T-helper 2 cell treated with Interferon-gamma antibody and Interleukin-4, amounts not matched to agents 5 μg/mL and 100 μg/mL, for 36 hours (primary cell): ENCODE measurements at places on chromosomes 5 and 9.

DNA sequence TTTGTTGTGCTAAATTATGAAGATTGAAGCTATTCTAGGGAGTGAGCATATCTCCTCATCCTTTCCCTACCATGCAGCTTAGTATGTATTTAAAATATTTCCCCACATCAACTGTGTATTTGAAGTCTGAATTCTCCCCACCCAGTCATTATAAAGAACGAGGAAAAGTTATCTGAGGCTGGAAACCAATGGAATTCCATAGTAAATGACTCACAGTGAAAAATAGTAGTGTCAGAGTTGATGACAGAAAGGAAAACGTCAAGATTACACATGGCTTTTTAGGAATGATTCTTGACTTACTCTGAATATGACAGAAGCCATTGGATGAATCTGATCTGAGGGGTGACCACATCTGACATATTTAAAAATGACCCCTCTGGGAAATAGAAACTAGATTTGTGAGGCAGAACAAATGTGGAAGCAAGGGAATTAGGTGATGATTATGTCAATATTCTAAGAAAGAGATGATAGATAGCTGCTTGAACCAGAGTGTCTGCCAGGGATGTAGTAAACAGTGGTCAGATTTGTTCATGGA lies 1768.9 kb upstream of the CDH9 start:
- DNase-seq = no peak

DNA sequence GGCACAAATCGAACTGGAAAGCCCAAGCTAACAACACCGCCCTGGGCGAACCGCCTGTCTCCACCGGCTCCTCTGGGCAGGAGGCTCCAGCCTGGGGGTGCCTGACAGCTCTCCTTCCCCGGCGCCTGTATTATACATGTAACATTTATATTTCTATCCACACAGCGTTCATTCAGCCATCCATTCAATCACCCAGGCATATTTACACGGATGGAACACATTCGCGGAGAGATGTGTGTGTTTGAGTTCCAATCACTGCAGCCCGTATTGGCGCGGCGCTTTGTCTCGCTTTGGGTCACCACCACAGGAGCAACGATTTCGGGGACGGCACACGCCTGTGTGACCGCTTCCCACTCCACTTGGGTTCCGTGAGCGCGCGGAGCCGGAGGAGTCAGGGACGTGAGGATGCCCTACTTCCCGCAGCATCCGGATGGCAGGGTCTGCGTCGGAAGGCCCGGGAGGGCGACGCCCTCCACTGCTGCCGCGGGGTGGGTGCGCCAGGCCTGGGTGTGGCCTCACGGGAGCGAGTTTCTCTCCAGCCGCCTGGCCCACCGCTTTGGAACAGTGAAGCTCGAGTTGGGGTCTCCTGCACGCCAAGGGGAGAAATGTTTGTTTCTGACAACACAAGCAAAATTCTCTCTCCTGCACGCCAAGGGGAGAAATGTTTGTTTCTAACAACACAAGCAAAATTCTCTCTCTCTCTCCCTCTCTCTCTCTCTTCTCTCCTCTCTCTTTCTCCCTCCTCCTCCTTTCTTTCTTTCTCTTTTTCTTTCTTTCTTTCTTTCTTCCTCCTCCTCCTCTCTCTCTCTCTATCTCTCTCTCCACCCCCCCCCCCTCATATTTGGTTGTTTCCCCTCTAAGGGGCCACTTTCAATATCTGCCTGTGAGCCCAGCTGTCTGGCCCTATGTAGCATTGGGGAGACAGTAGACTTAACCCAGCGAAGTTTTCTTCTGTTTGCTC lies 1.1 kb upstream of the SV2C start:
- DNase-seq = no peak

GRCh38 chr9:23769307-23769935 lies 56.6 kb downstream of the ELAVL2 start:
- DNase-seq = no peak

DNA sequence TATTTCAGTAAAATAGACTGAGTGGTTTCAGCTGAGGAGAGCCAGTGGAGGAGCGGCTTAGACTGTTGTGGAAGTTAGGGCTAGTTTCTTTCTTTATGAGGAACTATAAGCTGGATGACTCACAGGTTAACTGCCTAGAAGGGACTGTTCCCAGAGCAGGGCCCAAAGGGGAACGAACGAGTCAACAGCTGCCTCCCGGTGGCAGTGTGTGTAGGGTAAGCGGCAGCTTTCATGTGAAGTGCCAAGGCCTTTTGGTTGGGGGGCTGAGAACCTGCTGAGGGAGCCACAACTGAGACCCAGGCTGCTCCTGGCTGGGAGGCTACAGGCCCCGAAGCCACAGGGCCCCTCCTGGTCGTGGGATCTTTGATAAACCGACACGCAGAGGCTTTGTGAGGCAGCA lies 7.0 kb downstream of the SQSTM1 start:
- peak; percentile 56 for DNase-seq

DNA sequence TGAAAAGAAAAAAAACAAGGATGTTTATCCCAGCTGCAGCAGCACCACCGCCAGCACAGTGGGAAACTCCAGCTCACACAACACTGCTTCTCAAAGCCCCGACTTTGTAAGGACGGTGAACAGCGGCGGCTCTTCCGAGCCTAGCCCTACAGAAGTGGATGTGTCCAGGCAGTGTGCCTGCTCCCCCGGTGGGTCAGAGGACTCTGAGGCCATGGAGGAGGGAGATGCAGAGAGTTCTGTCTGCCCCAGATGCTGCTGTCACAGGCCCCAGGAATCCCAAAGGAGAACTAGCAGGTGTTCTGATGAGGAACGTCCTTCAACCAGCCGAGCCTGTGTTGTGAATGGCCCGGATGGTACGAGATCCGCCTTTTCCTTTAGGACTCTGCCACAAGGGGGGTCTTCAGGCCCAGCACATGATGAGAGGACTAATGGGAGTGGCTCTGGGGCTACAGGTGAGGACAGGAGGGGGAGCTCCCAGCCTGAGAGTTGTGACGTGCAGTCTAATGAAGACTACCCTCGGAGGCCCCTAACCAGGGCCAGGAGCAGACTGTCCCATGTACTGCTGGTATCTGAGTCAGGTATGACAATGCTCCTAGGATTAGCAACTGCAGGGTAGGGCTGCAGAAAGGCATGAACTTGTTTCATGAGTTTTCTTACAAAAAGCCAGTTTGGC lies 43.7 kb downstream of the FBXO38 start:
- DNase-seq = no peak

DNA sequence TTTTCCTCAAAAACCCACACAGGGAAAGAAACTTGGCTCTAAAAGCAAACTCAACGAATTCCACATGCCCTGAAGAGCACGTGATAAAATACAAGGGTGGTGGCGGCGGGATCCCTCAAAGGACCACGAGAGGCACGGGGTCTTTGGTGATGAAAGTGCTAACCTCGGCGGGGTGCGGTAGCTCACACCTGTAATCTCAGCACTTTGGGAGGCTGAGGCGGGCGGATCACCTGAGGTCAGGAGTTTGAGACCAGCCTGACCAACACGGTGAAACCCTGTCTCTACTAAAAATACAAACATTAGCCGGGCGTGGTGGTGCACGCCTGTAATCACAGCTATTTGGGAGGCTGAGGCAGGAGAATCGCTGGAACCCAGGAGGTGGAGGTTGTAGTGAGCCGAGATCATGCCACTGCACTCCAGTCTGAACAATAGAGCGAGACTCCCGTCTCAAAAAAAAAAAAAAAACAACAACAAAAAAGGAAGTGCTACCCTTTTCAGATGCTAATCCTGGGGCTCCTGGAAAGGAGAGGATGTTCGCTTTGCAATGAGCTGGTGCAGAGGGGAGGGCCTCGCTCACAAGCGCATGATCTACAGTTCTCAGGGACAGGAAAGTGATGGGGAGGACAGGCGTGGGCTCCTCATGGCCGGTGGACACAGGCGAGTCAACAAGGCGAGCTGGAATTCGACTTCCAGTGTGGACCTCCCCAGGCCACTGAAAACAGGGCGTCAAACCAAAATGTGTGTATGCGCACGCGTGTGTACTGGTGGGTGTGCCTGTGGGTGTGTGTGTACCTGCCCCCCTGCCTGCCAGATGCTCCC lies 54.1 kb downstream of the USP20 start:
- DNase-seq = peak; percentile 42

DNA sequence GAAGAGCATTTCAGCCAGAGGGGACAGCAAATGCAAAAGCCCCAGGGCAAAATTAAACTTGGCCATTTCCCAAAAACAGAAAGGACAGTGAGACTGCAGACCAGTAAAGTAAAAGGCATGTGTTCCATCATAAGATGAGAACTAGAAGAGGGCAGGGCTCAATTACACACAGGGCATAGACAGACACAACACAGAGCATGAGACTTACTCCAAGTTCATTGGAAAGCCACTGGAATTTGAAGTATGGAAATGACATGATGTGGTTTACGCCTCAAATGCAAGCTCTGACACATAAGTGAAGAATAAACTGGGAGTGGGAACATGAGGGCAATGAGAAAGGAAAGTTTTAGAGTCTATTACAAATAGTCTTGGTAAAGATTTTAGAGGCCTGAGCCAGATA lies 446.6 kb upstream of the GRIA1 start:
- DNase-seq = no peak

- DNase-seq = no peak
Observed at GRCh38 chr5:158958021-158958994, 141.4 kb downstream of the EBF1 start.

DNA sequence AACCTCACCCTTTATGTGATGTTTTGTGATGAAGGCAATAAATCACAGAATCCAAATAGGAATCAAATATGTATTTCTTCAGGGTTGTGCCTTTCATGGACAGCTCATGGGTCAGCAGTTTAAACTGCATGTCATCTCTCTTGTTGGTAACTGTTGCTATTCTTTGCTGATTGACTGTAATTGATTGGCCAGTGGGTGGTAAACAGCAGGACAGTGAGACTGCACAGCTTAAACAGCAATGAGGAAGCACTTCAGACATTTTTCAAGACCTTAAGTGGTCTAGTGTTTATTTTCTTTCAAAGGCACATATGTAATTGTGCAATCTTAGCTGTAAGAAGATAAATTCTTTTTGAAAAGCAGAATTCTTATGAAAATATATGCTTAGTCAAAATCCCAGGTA lies 260.5 kb downstream of the COX7C start:
- no peak for DNase-seq

DNA sequence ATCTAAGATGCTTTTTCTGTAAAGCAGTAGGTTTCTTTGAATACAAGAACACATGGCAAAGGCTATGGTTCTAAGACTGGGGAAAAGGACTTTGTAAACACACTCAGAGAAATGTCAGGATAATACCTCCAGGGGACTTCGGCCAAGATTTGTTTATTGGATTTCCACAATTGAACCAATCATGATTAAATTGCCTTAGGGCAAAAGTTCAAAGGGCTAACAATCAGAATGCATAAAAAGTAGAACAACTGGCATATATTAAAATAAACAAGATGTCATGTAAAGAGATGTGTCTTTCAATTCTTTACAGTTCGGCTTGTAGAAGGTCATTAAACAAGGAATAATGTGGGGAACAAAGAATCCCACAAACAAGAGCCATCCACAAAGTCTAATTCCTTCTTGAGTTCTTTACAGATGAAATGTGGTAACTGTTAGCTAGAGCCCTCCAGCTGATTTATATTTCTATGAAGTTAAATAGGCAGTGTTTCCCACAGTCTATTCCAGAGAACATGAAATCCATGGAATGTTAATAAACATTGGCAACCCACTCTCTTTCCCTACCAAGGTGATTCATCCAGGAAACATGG lies 565.5 kb downstream of the ZNF608 start:
- DNase-seq = no peak

GRCh38 chr9:121558473-121558872 lies 58.8 kb upstream of the GGTA1 start:
- no peak for DNase-seq

DNA sequence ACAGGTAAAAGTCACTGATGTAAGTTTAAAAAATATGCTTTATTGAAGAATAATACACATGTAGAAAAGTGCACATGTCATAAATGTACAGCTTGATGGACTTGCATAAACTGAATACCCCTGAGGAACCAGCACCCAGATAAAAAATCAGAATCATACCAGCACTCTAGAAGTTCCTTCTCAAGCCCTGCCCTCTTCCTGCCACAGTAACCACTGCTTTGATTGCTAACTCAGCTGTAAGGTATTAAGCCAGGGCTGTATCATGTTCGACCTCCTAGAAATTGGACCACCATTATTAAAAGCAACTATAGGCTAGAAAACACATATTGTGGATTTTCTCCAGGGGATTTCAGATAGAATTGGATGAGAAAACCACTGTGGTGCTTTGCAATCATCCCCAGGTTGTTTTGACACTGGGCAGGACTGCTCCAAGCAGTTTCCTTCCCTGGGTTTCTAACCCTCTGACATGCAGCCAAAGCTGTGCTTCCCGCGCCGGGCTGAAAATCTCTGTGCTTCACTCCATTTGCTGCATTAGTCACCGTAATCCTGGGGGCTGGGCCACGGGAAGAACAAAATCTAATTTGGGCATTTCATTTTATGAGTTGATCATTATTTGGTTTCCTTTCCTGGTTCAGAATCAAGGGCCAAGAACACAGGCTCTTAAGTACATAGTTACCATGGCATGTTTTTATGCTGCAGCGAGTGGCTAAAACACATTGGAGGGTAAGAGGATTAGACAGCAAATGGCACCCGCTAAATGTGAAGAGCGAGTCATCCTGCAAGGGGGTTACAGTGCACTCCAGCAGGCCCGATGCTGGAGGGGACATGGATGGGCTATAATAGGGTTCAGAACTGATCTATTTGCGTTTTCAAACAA lies 139.4 kb upstream of the IL12B start:
- DNase-seq = no peak

GRCh38 chr9:36144309-36145232 lies 8.0 kb downstream of the GLIPR2 start:
- DNase-seq = no peak

DNA sequence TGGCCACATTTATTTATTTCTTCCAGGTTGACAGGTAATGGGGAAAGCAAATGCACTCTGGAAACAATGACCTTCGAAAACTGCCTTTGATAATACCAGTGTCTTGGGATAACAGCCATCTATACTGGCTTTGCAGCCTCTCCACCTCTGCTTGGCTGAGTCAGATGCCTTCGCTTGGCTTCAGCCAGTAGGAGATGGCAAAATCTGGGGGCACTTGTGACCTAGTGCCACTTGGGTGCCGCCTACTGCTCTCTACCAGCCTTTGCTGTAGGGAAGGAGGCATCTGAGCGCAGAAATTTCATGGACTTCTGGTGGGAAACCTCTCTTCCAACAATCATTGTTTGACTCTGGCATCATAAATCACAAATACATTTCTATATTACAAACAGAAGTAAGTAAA lies 21.8 kb downstream of the FYB1 start:
- DNase-seq = peak; percentile 49

GRCh38 chr5:76974785-76975184 lies 21.9 kb downstream of the CRHBP start:
- no peak for DNase-seq

- no peak for DNase-seq
Observed at GRCh38 chr5:167167191-167167795, 1124.2 kb upstream of the WWC1 start.

DNA sequence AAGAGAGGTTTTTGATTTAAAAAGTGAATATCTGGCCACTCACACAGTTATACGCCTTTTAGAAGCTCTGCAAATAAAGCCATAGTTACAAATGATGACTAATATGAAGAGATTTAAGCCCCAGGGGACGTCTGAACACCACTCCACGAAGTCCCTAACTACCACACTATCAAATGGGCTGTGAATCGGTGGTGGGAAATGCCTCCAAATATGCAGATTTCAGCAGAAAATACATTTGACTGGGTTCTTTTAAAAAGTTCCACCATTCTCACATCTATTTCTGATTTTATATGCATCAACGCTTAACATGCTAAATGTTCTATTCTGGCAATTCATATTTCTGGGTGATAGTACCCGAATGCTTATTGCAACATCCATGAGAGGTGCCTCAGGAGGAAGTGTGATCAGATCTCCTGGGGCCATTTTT lies 22.5 kb downstream of the TICAM2 start:
- no peak for DNase-seq

GRCh38 chr9:72048850-72049249 lies 11.6 kb downstream of the C9orf57 start:
- no peak for DNase-seq
